Right ventricle myocardium superior (tissue), 1 donor: ENCODE measurements at places on chromosomes 1 and 21. TPM values are rescaled to one million over a fixed set of nuclear protein-coding genes. Genes with fewer than 3 reads are reported as not detected.

The TMEM54 gene
- 10.5 TPM for total RNA-seq

The B3GALT2 gene
- total RNA-seq, result 78.4 TPM

The CLCA2 gene
- total RNA-seq, result not detected

The TEDDM1 gene
- total RNA-seq, result not detected

The LENEP gene
- not detected for total RNA-seq

The ALPL gene
- 9.4 TPM for total RNA-seq

The DAB1 gene
- 3.8 TPM for total RNA-seq

The UTS2 gene
- not detected for total RNA-seq

The PRKAB2 gene
- total RNA-seq, result 49.0 TPM

The GREM2 gene
- total RNA-seq, result not detected

The NBPF11 gene
- total RNA-seq, result 3.1 TPM

The ALDH4A1 gene
- total RNA-seq, result 29.3 TPM

GRCh38 chr1:55305735-55306134, 90.6 kb upstream of the USP24 start:
- DNase-seq, result no peak

DNA sequence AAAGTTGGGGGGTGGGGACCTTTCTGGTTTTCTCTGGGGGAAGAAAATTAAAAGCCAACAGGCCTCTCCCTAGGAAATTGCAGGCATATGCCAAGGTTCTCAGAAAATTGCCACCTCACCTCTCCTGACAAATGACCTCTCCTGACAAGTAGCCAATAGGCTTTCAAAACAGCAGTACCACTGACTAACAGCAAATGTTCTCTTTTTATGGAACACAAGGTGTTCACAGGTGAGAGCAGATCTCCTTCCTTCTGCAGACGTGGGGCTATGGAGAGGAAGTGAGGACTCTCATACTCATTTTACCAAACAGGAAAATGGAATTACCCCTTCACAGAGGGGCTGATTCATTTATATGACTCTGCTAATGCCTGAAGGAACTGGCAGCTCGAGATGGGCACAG, 32.7 kb upstream of the SUCO start:
- no peak for DNase-seq

- peak; percentile 75 for DNase-seq
Measured at GRCh38 chr1:66542811-66543767, 9.1 kb downstream of the SGIP1 start.

- DNase-seq, result no peak
Measured at GRCh38 chr1:181345146-181345545, 138.2 kb upstream of the CACNA1E start.

DNA sequence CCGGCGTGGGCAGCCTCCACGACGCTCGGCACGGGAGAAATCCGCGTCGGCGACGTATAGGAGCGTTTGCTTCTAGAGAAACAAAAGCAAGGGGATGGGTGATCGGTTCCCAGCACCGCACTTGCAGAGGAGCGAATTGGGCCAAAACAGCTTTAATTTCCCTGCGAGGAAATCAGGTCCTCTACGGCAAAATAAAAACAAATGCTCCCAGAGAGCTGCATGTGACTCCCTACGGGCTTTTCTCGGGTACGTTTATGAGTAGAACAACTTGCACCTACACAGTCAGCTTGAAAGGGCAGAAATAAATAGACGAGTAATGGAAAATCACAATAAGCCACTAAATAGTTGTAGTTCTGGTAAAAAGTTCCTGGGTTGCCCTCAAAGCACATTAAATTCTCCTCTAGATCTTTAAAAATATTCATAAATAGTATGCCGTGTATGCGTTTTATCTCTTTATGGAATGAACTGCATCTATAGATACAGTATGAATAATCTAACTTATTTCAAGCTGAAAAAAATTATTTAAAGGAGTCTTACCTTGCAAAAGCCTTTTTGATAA, 1.2 kb downstream of the NHLH2 start:
- no peak for DNase-seq

DNA sequence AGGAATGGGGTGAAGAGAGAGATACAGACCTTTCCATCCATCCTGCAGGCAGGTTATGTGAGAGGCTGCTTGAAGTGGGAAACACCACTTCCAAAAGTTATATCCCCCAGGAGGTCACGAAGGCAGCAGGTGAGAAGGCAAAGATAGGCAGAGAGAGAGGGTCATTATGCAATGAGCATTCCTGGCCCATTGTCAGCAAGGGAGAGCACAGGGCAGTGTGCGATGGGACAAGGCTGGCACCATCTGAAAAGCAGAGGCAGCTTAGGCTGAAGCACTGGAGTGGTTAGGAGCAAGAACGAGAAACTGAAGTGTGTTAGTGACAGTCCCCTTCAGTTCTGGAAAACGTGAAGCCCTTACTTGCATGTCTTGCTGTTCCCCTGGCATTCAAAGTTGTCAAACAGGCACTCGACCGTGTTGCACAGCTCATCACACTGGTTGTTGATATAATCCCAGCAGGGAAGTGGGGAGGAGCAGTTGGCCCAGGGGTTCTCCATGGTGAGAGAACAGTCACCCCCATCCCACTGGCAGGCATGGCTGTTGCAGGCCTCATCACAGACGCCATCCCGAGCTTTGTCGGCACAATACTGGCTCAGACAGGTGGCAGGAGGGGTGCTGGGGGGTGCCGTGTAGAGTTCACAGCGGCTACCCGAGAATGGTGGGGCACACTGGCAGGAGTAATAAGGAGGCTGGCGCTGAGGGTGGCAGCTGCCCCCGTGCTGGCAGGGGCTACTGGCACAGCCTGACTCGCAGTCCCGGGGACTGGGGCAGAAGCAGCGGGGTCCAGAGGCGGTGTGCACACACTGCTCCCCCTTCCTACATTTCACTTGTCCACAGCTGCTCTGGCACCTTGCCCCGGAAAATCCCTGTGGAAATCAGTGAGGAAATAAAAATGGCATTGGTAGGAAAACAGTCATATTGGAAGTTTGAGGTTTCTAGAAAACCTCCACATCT, 28.9 kb upstream of the ADAM30 start:
- DNase-seq, result no peak

DNA sequence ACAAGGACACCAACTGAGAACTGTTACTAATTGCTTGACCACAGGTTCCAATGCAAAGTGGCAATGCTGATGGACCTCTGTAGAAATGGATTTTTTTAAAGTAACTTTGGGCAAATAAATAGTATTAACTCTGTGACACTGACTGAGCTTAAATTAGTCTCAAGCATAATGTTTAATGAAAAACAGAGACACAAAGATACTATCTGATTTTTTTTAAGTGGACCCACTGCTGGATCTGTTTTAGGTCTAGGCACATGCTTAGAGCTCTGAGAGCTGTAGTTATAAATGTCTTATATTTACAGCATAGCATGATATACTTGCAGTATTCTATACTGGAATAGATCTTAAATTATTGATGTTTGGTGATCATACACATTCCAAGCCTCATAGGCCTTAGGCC, 481.6 kb upstream of the LRRC7 start:
- DNase-seq, result no peak

DNA sequence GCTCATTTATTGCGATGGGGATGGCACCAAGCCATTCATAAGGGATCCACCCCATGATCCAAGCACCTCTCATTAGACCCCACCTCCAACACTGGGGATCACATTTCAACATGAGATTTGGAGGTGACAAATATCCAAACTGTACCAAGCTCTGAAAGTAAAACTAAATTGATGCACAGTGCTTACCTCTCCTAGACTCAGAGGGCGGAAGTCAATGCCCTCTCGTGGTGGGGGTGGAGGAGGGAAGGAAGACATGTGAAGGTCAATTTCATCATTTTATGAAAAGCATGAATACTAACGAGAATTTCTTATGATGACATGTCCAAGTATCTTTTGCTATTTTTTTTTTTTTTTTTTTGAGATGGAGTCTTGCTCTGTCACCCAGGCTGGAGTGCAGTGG, 120.0 kb downstream of the PGBD5 start:
- no peak for DNase-seq

DNA sequence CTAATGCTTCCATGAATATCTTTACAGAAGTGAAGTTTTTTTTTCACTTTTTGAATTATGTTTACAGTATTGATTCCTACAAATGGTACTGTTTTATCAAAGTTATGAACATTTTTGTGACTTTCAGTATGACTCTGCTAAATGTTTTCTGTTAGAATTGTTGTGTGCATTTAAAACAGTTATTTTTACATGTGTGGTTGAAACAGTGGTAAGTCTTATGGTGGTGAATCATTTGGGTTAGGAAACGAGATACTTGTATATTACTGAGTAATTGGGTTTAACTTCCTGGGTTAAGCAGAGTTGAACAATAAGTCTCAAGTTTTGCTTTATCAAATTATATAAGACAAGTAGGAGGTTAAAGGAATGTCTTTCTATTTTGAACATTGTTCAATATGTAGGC, 66.8 kb downstream of the VPS13D start:
- no peak for DNase-seq

GRCh38 chr1:59685101-59685500, 129.6 kb upstream of the HOOK1 start:
- DNase-seq, result no peak

- DNase-seq, result no peak
Measured at GRCh38 chr1:230430499-230430898, 4.4 kb upstream of the PGBD5 start.

DNA sequence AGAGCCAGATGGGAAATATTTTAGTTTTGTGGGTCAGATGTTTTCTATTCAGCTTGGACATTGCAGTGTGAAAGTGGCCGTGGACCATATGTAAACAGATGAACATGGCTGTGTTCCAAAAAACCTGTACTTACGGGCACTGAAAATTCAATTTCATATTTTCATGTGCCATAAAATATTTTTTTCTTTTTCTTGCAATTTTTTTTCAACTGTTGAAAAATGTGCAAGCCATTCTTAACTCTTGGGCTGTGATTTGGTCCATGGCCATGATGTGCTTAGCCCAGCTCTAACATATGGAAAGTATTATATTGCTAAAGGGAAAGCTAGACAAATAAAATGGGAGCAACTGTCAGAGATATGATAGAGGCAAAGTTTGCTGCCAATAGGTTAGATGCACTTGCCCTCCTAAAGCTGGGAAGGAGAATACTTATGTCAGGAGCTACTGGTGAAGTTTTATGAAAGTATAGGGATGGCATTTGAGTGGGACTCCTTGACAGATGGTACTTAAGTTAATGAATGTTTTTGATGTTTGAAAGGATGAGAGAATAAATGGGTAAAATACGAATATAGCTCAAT, 240.3 kb downstream of the RYR2 start:
- no peak for DNase-seq

DNA sequence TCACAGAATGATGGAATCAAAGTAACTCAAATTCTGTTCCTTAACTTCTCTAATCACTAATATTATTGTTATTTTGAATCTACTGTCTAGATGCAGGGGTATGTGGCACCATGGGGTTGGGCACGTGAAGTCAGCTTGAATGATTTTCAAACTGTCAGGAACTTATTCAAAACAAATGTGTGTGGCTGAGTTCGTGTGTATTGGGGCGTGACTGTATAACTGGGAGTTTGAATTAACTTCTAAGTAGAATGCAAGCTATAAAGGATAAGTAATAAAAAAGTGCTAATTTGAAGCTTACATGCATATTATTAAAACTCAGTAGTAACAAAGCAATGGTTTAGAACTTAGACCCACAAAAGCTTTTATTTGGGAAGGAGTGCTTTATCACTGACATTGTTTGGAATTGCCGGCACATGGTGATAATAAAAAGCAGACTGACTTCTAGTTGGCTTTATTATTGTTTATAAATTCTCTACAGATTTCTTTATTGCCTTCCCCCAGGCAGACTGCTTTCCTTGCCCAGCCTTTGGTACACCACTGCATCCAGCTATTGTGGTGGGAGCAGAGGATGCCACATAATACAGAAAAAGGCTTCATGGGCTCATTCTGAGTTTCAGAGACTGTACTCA, 84.3 kb downstream of the TENT5C start:
- no peak for DNase-seq

GRCh38 chr1:112794654-112795239, 79.6 kb upstream of the PPM1J start:
- DNase-seq, result no peak

- no peak for DNase-seq
Measured at GRCh38 chr1:58946390-58946789, 162.5 kb upstream of the JUN start.

GRCh38 chr1:209989525-209989924, 51.5 kb downstream of the SYT14 start:
- no peak for DNase-seq

- DNase-seq, result no peak
Measured at GRCh38 chr1:51576923-51577322, 40.0 kb upstream of the OSBPL9 start.

DNA sequence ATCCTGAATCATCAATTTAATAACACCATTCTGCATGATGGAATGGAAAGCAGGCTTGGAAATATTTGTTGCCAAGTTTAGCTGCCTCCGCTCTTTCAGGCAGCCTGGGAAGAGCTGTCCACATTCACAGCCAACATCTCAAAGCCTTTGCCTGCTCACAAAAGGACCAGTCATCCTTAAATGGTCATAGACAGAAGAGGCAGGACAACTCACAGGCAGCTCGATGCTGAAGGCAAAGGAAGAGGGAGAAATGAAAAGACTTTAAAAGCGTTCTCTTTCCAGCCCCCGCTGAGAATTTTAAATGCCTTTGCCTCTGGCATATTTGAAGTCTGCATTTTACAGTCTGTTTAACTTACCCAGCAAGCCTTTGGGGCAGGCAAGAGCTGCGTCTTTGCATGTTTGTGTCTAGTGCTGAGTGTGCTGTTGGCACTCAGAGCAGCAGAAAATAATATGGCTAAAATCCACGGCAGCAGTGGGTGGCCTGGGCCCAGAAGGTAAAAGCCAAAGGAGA, 68.9 kb downstream of the NMNAT2 start:
- DNase-seq, result no peak

DNA sequence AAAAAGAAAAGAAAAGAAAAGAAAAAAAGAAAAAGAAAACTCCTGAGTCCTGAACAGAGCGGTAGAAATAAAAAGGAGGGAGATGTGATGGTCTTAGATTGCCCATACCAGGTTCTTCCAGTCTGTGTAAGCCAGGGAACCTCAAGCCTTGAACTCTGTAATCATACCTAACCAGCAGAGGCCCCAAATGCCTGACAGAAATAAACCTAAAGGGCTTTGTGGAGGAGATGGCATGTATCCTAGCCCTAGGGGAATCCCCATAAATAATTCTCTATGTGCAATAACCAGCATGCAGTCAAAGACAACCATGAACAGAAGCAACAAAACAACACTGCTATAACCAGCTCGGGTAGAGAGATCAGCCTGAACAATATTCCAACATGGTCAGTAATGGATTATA, 40.4 kb downstream of the USP48 start:
- DNase-seq, result no peak
